ENCODE measurements at places on chromosomes 16 and 17.
A peak's percentile ranks its signal among the peaks of the same experiment; 100 is the strongest.

- no peak for DNase-seq
These were observed 16.4 kb upstream of the FLCN start for GRCh38 chr17:17253406-17253805.

- no peak for DNase-seq
These were observed 1.2 kb upstream of the TAOK2 start for GRCh38 chr16:29972500-29972899.

- DNase-seq = no peak
These were observed 34.3 kb downstream of the SMURF2 start for GRCh38 chr17:64627797-64628196.

GRCh38 chr17:64196601-64197000, 66.5 kb downstream of the TEX2 start:
- DNase-seq = no peak

DNA sequence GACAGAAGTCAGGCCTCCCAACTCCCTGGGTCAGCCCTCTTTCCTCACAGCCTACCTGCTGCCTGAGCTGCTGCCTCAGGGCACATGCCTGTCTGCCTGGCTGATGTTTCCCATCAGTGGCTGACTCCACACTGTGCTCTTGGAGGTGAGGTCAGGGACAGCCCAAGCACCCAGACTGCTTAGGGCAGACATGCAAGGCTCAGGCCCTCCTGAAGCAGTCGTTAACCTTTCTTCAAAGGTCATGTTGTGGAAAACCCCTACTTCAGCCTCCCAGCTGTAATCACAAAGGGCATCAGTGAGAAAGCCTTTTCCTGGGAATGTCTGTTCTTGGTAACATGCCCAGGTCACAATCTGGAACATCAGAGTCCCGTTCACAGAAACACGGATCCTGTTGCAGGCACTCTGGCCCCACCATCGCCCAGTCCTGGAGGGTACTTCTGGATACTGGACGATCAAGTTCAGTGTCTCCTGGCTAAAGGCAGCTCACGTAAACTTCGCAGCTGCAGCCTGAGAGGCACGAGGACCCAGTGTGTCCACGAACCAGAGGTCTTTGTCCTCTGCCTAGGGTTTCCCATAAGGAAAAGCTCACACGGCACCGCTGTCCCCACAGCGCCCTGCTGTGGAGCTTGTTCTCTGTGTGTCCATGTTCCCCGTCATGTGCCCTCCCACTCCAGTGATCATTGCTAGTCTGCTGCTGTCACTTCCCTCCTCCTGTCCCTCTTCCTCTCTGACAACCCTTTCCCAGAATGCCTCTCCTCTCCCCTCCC, 54.9 kb downstream of the GNAO1 start:
- no peak for DNase-seq

DNA sequence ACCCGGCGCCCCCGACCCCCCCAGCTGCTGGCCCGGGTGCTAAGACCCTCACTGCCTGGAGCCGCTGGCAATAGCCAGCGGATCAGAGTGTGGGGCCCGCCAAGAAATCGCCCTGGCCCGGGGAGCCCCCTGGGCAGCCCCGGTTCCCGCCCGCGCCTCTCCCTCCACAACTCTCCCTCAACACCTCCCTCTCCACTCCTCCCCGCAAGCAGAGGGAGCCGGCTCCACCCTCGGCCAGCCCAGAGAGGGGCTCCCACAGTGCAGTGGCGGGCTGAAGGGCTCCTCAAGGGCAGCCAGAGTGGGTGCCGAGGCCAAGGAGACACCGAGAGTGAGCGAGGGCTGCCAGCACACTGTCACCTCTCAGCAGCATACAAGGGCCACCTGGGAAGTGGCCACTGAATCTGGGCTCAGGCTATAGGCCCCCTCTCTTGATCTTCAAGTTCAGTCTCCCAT, 385.5 kb downstream of the SEC14L1 start:
- no peak for DNase-seq

GRCh38 chr17:17111401-17112393, 69.4 kb downstream of the MPRIP start:
- no peak for DNase-seq

- DNase-seq = no peak
These were observed 10.3 kb downstream of the ZNF18 start for GRCh38 chr17:11986942-11987329.

- DNase-seq = no peak
These were observed 10.3 kb downstream of the KRABD2 start for GRCh38 chr17:8366231-8366630.

DNA sequence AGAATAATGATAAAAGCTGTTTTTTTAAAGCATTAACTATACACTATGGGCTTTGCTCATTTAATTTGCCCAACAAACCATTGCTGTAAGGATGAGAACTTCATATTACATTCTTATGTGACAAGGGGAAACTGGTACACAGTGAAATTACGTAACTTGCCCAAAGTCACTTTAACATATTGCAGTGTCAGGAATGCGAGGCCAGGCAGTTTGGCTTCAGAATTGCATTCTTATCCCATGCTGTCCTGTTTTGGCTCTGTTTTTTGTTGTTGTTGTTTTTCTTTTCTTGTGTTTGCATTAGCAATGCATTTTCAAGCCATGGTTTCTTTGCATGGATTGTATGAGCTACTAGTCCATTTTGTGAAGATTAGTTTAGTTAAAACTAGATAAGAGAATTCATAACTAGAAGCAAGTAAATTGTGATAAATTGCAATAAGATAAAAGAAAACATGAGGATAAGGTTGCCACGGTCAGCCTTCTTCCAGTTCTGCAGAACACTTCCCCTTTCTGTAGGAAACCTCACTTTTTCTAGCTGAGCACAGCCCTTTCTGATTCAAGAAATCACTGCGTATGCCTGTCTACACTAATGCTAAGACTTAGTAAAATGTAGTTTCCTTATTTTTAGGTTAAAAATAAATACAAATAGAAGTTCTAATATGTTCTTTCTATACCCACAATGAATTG, 221.3 kb upstream of the KCNJ16 start:
- no peak for DNase-seq

- peak; percentile 19 for DNase-seq
These were observed 757 bp downstream of the ORMDL3 start for GRCh38 chr17:39926588-39927100.

DNA sequence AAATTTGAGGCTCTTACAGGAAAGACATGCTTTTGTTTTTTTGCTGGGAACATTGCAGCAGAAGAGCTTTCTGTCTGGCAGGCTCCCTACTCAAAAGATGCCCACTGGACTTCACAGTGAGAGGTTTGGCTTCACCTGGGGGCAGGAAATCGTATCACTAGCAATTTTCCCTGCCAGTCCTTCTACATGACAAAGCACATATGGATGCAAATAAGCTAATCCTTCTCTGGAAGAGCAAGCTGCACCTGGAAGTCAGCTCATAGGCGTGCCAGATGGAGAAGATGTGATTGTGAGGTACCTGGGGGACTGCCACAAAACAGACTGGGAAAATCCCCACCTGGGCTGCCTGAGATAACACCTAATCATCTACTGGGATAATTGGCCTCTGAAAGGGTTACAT, 195.0 kb upstream of the CPHXL start:
- DNase-seq = no peak

DNA sequence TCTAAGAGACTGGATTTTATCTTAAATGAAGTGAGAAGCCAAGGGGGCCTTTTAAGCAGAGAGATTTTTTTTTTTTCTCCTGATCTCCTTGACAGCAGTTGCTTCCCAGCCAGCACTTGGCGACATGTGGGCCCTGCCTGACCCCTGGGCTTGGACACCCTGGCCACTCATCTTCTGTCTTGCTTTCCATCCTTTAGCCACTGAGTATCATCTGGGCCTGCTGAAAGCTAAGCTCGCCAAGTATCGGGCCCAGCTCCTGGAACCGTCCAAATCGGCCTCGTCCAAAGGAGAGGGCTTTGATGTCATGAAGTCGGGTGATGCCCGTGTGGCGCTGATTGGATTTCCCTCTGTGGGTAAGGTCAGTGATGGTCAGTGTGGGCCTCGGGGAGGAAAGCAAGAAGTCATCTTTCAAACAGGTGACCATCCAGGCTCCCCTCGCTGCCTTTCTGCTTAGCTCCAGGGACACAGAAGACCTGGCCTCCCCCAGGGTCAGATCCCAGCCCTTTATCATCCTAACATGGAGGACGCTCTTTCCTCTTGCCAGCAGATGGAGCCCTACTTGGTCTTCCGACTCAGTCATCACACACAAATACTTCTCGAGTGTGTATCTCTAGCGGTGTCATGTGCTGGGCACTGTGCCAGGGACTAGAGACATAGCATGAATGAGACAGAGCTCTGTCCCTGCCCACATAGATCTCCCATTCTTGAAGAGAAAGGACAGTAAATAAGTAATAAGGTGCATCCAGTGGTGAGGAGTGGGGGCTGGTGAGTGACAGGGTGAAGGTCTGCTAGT, 6.1 kb downstream of the DRG2 start:
- no peak for DNase-seq

DNA sequence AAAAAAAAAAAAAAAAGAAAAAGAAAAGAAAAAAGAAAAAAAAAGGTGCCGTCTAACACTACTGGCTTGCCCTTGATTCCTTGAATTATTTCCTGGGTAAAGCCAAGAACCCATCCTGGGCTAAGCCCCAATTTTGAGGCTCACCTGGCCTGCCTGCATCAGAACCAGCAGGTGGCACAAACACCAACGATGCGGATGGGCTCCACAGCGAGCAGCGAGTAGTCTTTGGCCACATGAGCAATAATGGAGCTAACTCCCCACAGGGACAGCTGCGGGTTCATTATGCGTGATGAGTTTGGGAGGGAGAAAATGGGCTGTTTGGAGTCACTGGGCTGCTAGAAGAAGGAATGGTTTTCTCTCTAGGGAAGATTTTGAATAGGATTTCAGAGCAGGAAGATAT, 91.1 kb downstream of the ASIC2 start:
- no peak for DNase-seq

DNA sequence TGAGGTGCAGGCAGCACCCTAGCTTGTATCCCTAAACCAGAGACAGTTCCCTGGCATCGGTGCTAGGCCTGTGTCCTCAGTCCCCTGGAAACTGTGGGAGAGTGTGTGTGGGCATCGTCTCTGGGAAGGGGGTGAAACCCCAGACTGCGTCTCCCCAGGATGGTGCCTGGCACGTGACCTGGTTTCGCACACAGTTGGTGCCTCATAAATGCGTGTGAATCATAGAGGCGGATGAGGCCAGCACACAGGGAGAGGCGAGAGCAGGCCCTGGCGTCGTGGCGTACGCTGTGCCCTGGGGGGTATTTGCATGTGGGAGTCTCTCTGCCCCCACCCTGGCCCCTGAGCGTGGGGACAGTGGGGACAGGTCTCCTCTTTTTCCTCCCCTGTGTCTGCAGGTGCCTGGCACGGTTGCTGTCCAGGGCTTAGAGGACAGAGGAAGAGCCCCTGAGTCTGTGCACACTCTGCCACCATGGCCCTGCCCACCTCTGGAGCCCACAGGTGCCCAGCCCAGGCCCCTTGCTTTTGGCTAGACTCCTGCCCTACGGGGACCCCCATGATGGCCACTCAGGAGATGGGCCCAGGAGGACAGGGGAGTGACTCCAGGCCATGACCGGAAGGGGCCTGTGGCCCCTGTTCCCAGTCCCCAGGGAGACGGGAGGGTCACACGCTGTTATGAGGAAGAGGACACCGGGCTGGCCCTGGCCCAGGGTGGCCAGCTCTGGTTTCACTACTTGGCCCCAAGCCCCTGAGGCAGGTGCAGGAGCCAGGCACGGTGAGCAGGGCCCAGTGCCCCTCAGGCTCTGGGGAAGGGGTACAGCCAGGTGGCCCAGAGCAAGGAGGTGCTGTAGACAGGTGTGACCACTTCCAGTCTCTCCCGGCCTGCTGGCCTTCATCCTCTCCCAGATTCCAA, 1.3 kb upstream of the FSCN2 start:
- no peak for DNase-seq

GRCh38 chr16:48503779-48504178, 106.2 kb downstream of the N4BP1 start:
- DNase-seq = no peak

GRCh38 chr16:3215601-3216262, 19.2 kb downstream of the ZNF200 start:
- DNase-seq = no peak

DNA sequence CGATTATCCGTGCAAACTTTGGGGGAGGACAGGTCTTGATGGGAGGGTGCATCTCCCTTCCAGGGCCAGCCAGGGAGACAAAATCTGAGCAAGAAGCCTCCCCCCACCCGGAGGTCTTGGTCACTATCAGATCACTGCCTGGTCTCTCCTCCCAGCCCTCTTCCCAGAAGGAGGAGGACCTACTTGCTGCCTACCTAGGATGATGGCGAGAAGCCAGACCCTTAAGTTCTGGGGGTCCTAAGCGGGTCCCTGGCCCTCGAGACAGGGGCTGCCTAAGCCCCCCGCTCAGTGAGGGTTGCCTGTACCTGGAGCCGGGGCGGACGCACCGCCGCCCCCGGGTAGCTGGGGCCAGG, 4.6 kb downstream of the TSPOAP1 start:
- no peak for DNase-seq

GRCh38 chr16:68022278-68022727, 729 bp downstream of the DDX28 start:
- no peak for DNase-seq

GRCh38 chr17:57016764-57017116, 38.8 kb downstream of the SCPEP1 start:
- DNase-seq = no peak

DNA sequence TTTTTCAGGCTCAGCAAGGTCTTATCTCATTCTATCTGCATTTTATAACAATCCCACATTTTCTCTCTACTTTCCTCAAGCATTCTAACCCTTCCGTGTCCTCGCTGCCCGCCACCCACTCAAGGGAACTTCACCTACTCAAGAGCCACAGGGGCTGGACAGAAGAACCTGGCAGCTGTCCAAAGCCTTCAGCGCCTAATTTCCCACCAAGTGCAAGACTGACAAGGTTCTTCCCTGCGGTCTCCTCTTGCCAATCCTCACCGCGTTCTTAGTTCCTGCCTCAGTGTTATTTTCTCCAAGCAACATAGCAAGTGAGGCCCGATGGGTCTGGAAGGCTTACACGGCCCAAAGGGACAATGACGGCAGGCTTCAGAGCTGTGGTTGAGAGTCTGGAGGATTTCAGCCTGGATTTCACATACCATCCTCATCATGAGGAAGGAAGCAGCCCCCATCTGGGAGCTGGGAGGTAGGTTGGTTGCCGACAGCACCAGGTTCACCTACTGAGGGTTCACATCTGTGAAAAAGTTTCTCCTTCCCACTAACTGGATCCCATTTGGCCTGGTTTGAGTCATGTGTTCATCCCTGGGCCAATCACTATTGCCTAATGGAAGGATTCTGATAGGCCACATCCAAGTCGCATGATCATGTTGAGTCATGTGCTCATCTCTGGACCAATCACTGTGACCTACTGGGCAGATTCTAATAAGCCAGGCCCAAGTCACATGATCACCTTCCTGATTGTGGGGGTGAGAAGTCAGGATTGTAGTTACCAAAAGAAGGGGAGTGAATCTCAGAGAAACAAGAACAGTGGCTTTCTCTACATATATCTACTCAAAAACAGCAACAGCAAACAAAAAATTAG, 108.2 kb downstream of the N4BP1 start:
- no peak for DNase-seq

- DNase-seq = no peak
These were observed 41.4 kb downstream of the RPH3AL start for GRCh38 chr17:311119-311782.

GRCh38 chr16:48121276-48121675, 34.5 kb downstream of the ABCC12 start:
- no peak for DNase-seq

- no peak for DNase-seq
These were observed 10.9 kb downstream of the USP22 start for GRCh38 chr17:21031756-21032396.

GRCh38 chr16:57640612-57641011, 12.2 kb downstream of the ADGRG1 start:
- DNase-seq = no peak
